ENCODE measurements at places on chromosomes 11 and 22.

DNA sequence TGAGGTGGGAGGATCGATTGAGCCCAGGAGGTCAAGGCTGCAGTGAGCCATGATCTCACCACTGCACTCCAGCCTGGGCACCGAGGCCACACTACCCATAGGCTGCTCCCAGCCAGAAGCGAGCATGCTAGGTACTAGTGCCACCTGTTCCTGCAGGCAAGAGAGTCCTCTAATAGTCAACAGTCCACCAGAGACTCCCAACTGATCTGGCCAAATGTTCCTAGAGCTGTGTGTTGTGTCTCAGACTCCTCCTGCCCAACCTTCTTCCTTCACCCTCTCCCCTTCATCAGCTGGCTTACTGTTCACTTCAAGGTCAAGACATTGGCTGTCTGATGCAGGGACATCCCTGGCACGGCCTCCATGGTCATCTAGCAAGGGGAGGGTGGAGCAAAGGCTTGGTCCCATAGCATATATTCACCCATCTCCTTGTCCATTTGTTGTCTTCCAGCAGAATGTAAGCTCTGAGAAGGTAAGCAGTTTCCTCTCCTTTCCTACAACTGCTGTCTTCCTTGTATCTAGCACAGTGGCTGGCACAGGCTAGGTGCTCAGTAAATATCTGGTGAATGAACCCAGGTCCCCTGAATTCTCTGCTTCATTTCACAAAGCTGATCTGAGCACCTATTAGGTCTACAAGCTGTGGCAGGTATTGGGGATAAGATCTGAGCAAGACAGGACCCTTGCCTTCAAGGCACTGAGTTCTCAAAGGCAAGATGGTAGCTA is 126.2 kb upstream of the SERPIND1 start:
- no peak for DNase-seq

DNA sequence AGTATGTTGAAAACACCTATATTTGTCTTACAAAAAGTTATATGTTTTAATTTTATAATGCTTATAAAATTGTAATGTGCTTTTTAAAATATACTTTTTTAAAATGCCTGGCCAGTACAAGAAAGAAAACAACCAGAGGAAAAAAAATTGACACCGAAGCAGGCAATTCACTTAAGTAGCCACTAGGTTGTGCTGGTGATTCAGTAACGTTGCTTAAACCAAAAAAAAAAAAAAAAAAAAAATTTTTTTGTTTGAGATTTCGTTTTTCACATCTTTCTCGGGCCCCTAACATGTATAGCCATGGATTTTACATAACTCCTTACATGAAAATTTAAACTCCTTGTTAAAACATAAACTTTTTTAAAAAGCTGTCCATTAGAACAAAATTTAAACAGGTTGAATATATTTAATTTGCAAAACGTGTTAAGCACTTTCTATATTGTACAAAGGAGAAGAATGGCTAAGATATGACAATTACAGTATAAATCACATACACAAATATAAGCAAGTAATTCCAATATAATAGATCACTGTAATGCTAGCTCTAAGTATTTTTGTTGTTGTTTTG is 9.2 kb downstream of the OR8B4 start:
- no peak for DNase-seq

- no peak for DNase-seq
These were observed 88.4 kb downstream of the CCDC81 start for GRCh38 chr11:86463120-86463519.

DNA sequence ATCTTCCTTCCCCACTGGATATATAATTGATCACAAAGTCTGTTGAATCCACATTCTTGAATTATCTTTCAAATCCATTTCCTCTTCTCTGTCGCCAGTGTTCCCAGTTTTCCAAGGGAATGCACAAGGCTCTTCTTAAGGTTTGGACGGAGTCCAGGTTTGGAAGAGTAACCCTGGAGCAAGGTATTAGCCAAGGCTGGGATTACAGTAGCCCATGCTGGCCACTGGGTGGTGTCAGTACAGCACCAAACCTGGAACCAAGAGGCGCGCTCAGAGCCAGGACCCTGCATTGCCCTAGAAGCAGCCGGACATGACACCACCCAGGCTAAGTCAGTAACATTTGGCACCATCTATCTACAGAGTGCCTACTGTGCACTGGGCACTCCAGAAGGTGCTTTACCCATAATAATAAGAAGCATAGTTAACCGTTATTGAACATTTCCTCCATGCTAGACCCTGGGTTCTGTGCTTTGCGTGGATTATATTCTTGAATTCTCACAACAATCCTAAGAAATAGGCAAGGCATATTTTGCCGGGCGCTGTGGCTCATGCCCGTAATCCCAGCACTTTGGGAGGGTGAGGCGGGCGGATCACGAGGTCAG is 48.0 kb upstream of the CLPB start:
- no peak for DNase-seq

GRCh38 chr11:77819921-77820564 is 479 bp downstream of the RSF1 start:
- DNase-seq = no peak

GRCh38 chr11:20963596-20963995 is 294.2 kb downstream of the NELL1 start:
- no peak for DNase-seq

DNA sequence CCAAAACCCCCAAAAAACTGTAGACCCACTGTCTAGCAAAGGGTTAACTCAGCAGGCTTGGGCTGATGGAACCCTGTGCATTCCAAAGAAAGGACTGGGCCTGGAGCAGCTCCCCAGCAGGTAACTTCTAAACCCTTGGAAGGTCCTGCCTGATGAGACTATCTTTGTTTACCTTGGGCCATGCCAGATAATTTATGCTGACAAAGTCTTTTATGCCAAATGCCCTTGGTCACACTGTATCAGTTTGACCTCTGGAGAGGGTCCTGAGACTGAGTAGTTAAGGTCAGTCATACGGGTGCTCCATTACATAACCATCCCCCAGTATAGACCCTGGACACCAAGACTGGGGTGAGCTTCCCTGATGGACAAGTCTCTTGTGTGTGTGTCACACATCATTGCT is 21.9 kb upstream of the DNAL4 start:
- no peak for DNase-seq

- DNase-seq = no peak
These were observed 270.8 kb downstream of the DYNC2H1 start for GRCh38 chr11:103380031-103380430.

DNA sequence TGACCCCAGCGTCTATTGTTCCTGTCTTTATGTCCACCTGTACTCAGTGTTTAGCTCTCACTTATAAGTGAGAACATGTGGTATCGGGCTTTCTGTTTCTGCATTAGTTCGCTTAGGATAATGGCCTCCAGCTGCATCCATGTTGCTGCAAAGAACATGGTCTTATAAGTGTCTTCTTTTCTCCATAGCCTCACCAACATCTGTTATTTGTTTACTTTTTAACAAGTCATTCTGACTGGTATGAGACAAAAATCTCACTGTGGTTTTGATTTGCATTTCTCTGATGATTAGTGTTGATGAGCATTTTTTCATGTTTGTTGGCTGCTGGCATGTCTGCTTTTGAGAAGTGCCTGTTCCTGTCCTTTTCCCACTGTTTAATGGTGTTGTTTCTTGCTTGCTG is 21.7 kb upstream of the SLN start:
- DNase-seq = no peak

DNA sequence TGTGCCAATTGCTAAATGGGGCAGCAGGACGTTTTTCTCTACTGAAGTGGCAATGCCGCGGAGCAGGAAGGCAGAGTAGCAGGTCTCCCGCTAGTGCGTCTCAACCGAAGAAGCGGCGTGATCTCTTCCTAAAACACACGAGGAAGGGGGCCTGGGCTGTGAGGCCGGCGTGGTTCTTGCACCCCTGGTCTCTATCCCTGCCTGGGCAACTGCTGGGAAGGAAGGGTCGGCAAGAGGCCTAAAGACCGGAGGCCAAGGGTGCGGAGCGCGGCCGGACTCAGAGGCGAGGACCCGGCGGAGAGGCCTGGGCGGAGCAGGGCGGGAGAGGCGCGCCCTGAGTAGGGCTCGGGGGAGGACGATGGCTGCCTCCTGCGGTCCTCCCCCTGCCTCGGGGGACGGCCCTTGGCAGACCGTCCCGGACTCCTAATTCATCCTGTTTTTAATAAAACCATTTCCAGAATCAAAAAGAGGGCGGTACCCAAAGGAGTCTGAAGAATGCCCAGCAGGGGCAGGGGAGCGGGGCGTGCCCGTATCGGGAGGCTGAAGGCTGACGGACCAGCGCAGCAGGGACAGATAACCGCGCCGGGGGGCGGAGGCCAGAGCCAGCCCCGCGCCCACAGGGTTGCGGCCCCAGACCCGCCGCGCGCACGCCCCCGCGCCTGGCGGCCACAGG is 572 bp upstream of the APLP2 start:
- no peak for DNase-seq

GRCh38 chr11:18203723-18204122 is 31.1 kb downstream of the MRGPRX4 start:
- DNase-seq = no peak

DNA sequence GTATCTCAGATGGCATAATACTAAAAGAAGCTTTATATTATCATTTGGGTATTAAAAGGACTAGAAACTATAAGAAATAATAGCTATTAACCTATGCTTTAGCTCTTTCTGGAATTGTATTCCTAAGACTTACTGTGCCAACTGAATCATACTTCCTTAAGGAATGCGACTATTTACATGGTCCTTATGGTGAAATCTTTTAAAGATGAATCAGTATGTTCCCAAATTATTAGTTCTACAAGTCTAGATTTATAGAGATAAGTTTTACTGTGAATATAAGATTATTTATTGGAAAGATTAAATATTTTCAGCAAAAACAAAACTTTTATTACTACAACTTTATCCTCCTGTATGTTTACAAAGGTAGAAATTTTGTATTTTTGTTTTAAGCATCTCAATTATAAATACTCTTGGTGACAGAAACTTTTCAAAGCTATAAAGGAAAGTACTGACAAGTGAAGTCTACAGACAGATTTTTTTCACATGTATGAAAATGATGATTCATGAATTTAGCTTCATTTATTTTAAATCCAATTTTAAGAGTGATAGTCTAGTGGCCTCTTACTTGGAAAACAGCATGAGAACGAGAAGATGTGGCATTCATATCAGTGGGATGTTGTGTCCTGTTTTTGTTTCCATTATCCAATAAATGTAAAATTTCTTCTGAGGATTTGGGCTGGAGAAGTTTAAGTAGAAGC is 17.8 kb downstream of the KIF18A start:
- DNase-seq = no peak

DNA sequence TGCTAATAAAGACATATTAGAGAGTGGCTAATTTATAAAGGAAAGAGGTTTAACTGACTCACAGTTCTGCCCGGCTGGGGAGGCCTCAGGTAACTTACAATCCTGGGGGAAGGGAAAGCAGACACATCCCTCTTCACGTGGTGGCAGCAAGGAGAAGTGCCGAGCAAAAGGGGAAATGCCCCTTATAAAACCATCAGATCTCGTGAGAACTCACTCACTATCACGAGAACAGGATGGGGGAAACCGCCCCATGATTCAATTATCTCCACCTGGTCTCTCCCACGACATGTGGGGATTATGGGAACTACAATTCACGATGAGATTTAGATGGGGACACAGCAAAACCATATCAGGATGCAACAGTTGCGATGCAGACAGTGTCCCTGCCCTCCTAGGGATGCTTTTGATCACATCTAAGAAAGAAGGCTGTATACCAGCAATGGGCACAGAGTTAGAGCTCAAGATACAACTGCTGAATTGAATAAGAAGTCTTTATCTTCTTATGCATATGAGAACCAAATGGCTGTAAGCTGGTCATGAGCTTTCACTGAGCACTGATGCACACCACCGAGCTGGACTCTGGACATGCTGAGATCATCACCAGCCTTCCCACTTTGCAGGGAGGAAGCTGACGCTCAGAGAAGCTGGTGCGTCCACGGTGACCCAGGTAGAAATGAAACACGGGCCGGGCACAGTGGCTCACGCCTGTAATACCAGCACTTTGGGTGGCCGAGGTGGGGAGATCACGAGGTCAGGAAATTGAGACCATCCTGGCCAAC is 255.2 kb downstream of the MN1 start:
- no peak for DNase-seq

- DNase-seq = no peak
These were observed 40.2 kb downstream of the DIXDC1 start for GRCh38 chr11:111977146-111978027.

DNA sequence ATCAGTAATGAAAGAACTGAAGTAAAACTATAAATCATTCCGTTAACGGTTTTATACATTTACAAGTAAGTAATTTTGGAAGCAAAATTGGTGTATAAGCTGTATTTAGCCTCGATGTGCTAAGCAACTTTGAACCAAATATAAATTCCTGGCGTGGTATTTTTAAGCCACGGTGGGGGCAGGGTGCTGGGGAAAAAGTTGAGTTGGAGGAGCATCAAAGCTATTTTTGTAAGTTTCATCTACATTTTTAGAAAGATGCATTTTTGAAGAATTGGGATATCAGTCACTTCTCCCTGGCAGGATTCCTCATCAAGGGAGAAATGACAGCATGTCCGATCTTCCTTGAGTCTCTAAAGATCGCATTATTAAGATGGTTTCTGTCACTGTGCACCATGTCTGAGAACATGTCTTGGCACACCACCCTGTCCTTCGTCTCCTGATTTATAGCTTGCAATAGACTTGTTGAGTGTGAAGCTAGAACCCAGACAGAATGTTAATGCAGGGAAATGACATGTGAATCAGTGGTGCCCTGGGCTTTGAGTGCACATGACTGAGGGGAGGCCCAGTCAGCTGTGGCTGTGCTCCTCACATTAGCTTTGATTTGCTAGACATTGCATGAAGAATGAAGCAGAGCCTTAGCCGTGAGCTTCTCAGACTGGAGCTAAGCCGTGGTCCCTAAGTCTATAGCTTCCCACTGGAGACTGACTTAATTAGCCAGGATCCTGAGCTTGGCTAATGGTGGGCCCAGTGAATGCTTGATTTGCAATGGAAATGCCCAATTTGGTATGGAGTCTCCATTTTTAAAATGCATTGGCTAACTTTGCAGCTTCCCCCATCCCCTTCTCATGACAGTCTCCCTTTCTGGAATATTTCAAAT is 127.0 kb downstream of the COMMD9 start:
- no peak for DNase-seq

- no peak for DNase-seq
These were observed 10.2 kb upstream of the P4HA3 start for GRCh38 chr11:74321487-74322188.

- DNase-seq = no peak
These were observed 7.5 kb downstream of the ELMOD1 start for GRCh38 chr11:107598225-107599139.

GRCh38 chr11:119637481-119637880 is 91.5 kb downstream of the NECTIN1 start:
- DNase-seq = no peak

GRCh38 chr11:45672593-45672992 is 7.2 kb upstream of the CHST1 start:
- no peak for DNase-seq

- DNase-seq = no peak
These were observed 296.6 kb downstream of the TBC1D22A start for GRCh38 chr22:47059076-47059475.

- DNase-seq = no peak
These were observed 8.5 kb upstream of the DENND5A start for GRCh38 chr11:9273376-9274336.

DNA sequence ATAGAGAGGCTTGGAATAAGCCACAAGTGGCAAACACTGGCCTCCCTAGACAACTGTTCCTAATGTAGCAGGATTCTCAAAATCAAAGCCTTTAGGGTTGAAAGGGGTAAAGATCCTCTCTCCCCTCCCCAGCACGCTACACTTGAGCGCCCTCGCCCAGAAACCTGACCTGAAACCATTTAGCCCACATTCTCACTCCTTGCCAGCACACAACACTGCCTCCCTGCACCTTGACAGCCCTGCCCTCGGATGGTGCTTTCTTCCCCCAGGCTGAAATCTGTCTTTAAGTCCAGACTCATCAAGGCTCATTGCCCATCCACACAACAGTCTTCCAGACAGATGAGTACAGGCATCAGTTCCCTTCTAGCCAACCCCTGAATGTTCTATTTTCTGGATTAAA is 26.5 kb downstream of the CWC15 start:
- DNase-seq = no peak

Data from esophagus squamous epithelium (tissue), 5 donors.